Left renal pelvis (tissue), 4 donors: ENCODE measurements at places on chromosomes 2 and 18.

DNA sequence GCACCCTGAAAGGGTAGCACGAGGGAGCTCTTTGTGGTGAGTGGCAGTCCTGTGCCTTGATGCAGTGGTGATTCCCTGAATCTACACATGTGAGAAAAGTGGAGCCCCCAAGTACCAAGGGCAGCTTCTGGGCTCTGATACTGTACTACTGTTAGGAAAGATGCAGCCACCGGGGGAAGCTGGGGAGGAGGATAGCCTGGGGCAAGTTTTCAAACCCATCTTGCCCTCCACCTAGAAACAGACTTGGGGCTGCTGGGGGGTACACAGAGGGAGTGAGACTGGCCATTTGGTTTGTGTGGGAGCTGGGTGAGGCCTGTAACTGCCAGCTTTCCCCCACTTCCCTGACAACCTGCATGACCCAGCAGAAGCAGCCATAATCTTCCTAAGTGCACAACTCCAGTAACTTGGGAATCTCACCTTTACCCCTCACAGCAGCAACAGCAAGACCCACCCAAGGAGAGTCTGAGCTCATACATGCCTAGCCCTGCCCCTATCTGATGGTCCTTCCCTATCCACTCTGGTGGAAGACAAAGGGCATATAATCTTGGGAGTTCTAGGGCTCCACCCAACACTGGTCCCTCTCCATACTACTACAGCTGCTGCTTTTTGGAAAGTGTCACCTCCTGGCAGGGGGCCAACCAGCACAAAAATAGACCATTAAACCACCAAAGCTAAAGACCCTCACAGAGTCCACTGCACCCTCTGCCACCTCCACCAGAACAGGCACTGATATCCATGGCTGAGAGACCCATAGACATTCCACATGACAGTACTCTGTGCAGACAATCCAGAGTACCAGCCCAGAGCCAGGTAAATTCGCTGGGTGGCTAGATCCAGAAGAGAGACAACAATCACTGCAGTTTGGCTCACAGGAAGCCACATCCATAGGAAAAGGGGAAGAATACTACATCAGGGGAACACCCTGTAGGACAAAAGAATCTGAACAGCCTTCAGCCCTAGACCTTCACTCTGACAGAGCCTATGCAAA, 8.2 kb downstream of the MALL start:
- DNase-seq: no peak

- DNase-seq: no peak
Observed at GRCh38 chr2:17578466-17578928, 38.0 kb downstream of the VSNL1 start.

DNA sequence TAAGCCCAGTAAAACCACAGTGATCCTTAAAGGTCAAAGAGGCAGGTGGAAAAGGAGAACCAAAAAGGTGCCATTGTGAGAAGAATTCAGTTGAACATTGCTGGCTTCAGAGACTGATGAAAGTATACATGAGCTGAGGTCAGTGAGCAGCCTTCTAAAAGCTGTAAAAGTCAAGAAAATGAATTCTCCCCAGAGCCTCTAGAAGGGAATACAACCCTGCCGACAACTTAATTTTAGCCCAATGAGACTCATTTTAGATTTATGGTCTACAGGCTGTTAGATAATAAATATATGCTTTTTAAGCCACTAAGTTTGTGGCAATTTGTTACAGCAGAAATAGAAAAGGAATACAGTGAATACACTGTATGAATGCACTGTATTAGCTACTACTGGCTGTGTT, 911.4 kb downstream of the TRIB2 start:
- no peak for DNase-seq

- no peak for DNase-seq
Observed at GRCh38 chr2:186518291-186518690, 32.2 kb downstream of the ZC3H15 start.

DNA sequence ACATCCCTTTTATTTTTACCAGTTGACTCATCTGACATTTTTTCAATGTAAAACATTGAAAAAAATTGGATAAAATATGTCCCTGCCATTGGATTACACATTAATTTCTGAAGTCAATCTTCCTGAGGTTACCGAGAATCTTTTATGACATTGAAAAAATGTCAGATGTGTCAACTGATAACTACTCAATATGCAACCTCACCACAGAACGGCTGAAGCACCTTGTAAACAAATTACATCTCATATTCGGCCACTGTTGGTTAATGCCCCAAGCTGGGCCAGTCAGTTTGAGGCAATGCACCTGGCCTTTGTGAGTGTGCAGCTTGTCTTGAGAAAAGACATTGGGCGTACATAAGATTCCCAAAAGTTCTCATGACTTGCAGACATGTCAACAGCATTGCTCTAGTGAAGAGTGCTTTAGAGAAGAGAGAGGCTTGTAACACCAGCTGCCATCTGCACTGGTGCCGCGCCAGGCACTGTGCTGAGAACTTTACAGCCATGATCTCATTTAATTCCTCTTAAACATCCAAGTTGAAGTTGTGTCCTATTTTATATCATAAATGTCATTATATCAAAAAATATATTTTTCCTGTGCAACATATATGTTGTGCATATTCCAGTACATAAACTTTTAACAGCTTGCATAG, 112.7 kb upstream of the SLC35G4 start:
- DNase-seq: no peak
